ENCODE measurements at places on chromosomes 7 and 10. TPM values are rescaled to one million over a fixed set of nuclear protein-coding genes. Genes with fewer than 3 reads are reported as not detected.

Gene SEMA4G
- 15.3 TPM for total RNA-seq

Gene FAM20C
- 57.0 TPM for total RNA-seq

DNA sequence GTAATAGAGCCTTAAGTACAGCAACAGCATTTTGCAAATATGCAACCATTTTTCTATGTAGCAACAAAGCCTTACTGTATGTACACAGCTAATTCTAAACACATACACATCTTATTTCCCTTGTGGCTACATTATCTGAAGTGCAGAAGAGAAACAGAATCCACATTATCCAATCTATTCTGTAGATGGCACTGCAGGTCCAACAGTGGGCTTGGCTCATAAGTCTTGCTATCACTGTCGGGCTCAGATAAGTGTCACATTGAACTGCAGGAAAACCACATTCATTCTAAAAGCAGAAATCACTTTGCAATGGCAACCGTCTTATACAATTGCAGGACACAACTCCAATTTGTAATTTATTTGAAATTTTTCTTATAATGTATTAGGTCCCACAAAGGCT lies 109.8 kb upstream of the NOBOX start:
- DNase-seq: no peak

GRCh38 chr10:22481687-22482539 lies 136.6 kb downstream of the SPAG6 start:
- DNase-seq: no peak

DNA sequence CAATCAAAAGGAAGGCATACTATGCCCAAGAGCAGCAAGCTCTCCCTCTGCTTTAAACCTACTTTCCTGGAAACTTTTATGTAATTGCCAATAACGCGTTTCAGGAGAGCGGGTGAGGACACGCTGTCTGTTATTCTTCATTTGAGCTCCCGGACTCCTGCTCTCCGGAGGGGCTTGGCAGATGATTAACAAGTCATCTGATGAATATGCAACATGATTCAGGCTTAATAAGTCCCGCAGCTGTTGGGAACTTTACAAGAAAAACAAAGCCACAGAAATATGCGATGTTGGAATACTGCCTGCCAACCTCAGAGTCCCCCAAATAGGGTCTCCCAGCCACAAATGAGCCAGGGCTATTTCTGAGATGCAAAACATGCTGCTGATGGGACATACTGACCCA lies 348.0 kb downstream of the GPAM start:
- no peak for DNase-seq

All from sciatic nerve (tissue), 2 donors.